WTC11 (cell line): ENCODE measurements at places on chromosomes 2 and 18.

GRCh38 chr2:64211276-64211921 is 67.2 kb upstream of the PELI1 start:
- DNase-seq, result no peak

GRCh38 chr2:176461809-176462670 is 192.8 kb downstream of the MTX2 start:
- no peak for DNase-seq

DNA sequence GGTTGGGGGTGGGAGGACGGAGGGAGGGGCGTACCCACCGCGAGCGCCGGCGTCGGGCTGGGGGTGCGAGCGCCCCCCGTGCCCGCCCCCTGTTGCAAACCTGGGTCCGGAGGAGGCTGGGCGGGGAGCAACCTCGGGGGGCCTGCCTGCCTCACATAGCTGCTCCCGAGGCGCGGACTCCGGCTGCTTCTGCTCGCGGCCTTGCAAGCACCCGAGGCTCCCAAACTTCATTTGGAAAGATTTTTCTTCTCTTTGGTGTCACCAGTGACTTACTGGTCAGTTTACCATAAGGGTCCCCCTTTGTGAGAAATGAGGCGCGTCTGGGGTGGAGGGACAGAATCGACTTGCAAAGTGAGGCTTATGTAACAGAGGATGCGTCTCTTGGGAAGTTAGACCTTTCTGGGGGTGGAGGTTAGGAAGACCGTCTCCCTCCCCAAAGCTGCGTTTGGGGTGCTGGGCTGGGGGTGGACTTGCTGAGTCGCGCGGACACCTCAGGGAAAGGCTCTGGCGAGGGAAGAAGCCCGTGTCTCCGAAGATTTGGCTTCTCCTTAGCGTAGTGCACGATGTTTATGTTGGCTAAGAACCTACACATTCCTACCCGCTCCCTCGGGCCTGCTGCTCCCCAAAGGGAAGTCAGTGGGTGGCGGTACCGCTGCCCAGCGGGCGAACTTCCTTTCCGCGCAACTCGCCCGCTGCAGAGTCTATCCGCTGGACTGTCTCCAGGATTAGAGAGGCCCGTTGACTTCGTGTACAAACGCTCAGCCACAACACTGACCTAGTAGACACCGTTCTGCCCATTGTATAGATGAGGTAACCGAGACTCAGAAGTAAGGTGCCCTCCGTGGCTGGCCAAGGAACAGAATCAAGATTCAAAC is 559 bp downstream of the TMEM37 start:
- DNase-seq, result peak; percentile 35

- DNase-seq, result no peak
Measured at GRCh38 chr2:73279852-73280251, 4.4 kb downstream of the FBXO41 start.
